ENCODE measurements at places on chromosomes 1 and 21. TPM values are rescaled to one million over a fixed set of nuclear protein-coding genes. Genes with fewer than 3 reads are reported as not detected.
A peak's percentile ranks its signal among the peaks of the same experiment; 100 is the strongest.

DNA sequence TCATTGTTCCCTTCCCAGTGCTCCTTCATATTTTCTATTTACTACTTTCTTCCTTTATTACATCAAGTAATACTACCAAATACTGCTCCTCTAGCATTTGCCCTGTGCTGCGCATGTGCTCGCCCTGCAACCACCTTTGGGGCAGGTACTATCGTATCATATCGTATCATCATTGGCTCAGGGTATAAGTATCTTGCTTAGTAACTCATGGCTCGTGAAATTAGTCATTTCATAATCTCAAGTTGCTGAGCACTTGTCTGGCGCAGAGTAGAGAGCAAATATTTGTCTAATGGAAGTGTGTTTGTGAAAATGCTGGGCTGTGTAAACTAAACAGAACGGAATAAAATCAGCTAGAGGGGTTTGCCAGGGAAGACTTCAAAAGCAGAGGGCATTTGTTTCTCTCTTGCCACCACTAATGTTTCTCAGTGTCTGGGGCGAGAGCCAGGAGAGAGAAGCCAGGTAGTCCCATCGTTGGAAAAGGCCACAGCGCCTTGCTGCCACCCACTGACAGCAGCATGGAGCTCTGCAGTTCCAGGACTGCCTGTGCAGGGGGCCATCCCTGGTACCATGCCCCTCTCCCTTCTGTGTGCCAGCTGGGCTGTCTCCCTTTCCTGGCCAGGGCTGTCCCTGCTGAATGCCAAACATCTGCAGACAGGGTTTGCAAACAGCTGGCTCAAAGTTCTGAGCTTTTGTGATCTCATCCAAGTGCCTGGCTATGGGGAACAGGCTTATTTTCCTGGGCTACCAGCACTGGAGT lies 20.0 kb upstream of the CPT2 start:
- no peak for DNase-seq

DNA sequence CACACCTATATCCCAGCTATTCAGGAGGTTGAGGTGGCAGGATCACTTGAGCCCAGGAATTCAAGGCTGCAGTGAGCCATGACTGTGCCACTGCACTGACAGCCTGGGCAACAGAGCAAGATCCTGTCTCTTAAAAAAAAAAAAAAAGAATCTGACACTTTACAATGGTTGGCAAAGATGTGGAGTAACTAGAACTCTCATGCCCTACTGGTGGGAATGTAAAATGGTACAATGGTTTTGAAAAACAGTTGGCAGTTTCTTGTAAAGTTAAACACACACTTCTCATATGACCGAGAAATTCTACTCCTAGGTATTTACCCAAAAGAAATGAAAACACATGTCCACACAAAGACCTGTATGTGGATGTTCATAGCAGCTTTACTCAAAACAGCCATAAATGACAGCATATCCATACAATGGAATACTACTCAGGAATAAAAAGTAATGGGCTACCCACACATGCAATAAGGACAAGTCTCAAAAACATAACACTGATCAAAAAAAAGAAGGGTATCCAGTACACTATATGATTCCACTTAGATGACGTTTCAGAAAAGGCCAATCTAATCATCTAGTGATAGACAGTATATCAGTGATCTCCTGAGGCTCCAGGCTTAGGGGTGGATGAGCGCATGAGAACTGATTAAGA lies 58.1 kb downstream of the HLCS start:
- DNase-seq: no peak

GRCh38 chr1:84711121-84711520 lies 20.9 kb upstream of the SSX2IP start:
- no peak for DNase-seq

- DNase-seq: no peak
Measured at GRCh38 chr1:94798054-94798453, 22.1 kb upstream of the SLC44A3 start.

- DNase-seq: no peak
Measured at GRCh38 chr1:34164771-34165391, at the start of gene CSMD2. TSS of gene CSMD2 (minus strand) at chr1:34165230. CDS start at chr1:34165097, 133 bp downstream.

DNA sequence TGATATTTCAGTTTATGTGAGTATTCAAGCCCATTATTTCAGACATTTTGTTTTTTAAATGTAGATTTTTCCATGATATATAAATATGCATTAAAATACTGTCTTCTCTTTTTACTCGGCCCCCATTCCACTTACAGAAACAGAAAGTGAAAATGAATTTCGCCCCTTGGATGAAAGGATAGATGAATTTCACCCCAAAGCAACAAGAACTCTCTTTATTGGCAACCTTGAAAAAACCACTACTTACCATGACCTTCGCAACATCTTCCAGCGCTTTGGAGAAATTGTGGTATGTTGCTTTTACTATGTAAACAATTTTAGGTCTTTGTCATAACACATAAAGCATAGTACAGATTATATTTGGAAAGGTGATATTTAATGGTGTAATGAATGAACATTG lies 59.9 kb downstream of the ZBTB17 start:
- no peak for DNase-seq

GRCh38 chr1:200040481-200041138 lies 13.1 kb downstream of the NR5A2 start:
- DNase-seq: no peak

GRCh38 chr1:174206148-174206836 lies 47.0 kb downstream of the RABGAP1L start:
- DNase-seq: no peak

DNA sequence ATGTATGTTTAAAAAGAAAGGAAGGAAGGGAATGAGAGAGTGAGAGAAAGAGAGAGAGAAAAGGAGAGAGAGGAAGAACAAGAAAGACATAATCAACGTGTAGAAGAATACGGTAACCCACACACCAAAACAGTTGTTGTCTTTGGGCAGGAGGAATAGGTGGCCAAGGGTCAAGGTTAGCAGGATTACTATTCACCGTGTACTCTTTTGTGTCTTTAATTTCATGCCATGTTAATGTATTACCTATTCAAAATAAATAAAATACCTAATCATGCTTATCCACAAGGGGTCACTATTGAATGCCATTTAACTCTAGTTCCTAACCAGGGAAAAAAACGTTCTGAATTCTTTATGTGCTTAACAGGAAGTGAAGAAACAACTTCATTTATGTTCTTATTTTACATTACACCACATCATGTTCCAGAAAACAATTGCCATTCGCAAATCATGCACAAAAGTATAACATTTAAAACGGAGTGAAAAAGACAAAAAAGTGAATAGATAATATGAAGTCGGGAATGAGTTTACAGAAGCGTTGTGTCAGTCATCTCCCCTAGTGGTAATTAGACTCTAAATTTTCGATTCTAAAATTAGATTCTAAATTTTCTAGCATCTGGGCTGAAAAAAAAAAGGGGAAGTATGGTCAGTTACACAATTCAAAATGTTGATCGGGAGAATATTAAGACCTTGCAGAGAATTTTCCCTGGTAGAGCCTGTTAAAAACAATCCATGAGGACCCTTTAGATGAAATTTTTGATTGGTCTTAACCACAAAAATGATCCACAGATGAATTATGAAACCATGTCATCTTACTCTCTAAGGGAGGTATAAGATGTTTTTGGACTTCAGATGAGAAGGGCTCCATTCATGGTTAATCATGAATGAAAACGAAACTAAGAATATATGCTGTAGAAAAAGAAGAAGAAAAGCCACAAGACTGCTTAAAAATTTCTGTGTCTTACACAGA lies 700 bp upstream of the KMO start:
- DNase-seq: peak; percentile 66

DNA sequence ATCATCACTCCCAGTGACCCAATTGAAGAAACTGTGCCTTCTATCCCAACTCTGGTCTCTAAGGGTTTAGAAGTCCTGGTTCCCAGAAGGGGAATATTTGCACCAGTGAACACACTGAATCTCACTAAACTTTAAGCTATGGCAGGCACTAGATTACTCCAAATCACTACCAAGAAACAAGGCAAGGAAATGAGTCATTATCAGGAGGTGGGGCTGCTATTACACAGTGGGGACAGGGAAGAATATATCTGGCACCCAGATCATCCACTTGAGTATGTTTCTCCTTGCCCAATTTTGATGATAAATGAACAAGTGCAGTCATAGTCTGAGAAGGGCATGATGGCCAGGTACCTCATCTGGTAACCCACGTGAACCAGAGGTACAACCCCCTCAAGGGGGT lies 7.0 kb downstream of the MRPL9 start:
- no peak for DNase-seq

DNA sequence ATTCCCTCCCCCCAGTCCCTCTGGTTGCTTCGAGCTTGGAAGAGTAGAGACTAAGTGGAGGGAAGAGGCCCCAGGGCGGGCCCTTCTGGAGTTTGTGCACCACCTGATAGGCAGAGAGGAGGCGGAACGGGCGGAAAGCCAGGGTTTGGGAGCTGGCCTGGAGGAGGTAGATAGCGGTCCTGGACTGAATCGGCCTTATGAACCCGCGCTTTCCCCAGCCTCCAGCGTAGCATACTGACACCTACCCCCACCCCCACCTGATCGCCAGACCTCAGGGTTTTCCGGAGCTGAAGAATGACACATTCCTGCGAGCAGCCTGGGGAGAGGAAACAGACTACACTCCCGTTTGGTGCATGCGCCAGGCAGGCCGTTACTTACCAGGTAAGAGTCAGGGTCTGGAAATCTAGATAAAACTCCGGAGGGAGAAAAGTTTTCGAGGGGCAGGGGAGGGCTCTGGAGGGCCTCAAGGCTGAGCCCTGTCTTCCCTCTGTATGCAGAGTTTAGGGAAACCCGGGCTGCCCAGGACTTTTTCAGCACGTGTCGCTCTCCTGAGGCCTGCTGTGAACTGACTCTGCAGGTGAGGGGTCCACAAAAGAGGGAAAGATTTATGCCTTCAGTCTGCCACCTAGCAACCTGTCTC lies 705 bp downstream of the UROD start:
- no peak for DNase-seq

DNA sequence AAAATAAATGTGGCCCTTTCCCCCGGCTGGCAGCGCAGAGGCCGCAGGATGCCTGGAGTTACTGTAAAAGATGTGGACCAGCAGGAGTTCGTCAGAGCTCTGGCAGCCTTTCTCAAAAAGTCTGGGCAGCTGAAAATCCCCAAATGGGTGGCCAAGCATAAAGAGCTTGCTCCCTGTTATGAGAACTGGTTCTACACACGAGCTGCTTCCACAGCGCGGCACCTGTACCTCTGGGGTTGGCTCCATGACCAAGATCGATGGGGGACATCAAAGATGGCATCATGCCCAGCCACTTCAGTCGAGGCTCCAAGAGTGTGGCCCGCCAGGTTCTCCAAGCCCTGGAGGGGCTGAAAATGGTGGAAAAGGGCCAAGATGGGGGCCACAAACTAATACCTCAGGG lies 95.9 kb downstream of the LRIG2 start:
- no peak for DNase-seq

- DNase-seq: no peak
Measured at GRCh38 chr21:31203431-31204054, 140.5 kb downstream of the TIAM1 start.

DNA sequence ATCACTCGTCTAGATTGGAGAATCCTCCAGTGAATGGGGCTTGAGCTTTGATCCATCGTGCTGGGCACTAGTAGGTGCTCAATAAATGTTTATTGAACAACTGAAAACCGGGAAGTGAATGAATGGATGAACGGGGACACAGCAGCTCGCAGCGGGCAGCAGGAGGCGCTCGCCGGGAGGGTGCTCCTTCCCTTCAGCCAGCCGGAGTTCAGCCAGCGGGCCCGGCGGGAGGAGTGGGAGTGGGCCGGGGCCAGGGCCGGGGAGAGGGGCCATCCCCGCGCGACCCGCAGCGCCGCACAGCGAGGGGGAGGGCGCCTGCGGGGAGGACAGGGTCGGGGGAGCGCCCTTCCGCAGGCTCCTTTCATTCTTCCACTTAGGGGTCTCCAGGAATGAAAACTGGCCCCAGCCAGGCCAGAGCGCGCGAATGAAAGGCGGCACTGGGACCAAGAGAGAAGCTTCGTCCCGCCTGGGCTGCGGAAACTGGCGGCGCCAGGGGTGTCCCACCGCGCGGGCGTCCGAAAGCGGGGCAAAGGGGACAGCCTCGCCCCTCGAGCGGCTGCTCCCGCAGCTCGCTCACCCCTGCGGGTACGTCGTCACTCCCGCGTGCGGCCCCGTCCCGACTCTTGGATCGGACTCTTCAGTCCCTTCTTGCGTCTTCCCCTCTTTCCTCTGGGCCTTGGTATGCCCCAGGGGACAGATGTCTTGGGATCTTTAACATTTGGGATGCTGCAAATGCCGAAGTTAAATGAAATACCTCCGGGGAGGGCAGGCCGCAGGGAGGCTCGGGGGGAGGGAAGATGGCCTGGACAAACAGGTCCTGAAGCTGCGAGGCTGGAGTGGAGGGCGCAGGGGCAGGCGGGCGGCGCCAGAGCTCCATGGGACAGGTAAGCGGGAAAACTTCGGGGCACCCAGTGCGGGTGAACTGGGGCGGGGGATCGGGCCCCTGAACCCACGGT lies 3.6 kb upstream of the INAVA start:
- DNase-seq: no peak

GRCh38 chr1:192550922-192551534 lies 24.5 kb upstream of the RGS1 start:
- DNase-seq: peak; percentile 89

DNA sequence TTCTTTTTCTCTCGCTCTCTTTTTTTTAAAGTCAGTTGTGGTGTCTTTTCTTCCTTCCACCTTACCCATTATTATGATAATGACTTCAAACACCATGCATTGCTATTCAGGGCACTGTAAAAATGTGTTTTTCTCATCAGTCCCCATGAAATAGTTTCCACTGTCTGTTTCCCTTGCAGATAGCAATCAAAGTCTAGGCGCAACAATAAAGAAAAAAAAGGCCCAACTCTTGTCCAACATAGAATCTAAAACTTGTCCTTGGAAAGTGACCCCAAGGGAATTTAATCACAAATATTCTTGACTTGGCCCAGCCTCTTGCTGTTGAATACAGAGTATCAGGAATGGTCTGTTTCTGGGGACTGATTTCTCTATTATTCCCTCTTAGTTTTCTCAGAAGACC lies 382.5 kb downstream of the PLPP3 start:
- DNase-seq: no peak

Gene TLR5
- 0.56 TPM for total RNA-seq

Gene IRF6
- total RNA-seq: 0.10 TPM

Gene NCAM2
- total RNA-seq: 0.13 TPM

Gene LPAR3
- 0.11 TPM for total RNA-seq

Gene FMOD
- total RNA-seq: 0.26 TPM

Gene ETNK2
- not detected for total RNA-seq

Gene CAMK2N1
- 0.23 TPM for total RNA-seq

Gene TTLL7
- 0.72 TPM for total RNA-seq

Gene PRMT6
- total RNA-seq: 29.9 TPM

Gene SMIM12
- 42.4 TPM for total RNA-seq

Gene OR2T29
- 3.4 TPM for total RNA-seq

Gene AVPR1B
- not detected for total RNA-seq

Gene TRIM67
- total RNA-seq: not detected

Gene NDC1
- total RNA-seq: 46.5 TPM
